ENCODE measurements at places on chromosomes 5 and 9.

- no peak for DNase-seq
These were observed 111.6 kb downstream of the CMYA5 start for GRCh38 chr5:79800979-79801827.

GRCh38 chr9:69058101-69058500, 22.5 kb downstream of the FXN start:
- no peak for DNase-seq

GRCh38 chr9:105554042-105554441, 3.9 kb upstream of the FKTN start:
- DNase-seq, result no peak

- no peak for DNase-seq
These were observed 904.5 kb downstream of the NR2F1-AS1 start for GRCh38 chr5:92676215-92677165.

GRCh38 chr5:75510417-75510835, 1.0 kb downstream of the CERT1 start:
- no peak for DNase-seq

GRCh38 chr5:147782110-147783028, at the start of gene JAKMIP2:
TSS of gene JAKMIP2 (minus strand) at chr5:147782728. CDS start at chr5:147671806, 110,922 bp downstream.
- DNase-seq, result peak; percentile 68

DNA sequence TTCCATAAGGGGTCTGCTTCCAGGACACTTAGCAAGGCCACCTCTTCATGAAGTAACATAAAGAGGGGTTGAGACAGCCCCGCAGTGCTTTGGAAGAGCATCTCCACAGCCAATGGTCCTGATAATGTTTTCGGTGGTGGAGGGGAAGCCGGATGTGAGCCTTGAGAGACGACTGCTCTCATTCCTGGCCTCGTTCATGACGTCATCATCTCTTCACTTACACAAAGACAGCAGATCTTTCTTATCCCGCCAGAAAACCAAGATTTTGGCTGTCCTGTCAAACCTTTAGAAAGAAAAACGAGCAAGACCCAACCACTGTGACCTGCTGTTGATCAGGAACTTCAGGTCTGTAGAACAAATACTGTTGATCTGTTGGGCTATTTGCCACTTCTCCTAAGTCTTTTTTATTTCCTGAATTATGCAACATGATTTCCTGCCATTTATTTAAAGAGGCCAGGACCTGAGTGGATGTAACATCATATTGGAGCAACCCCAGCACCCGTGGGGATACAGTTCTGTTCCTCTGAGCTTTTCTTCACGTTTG, 89.0 kb upstream of the IRX2 start:
- DNase-seq, result no peak

DNA sequence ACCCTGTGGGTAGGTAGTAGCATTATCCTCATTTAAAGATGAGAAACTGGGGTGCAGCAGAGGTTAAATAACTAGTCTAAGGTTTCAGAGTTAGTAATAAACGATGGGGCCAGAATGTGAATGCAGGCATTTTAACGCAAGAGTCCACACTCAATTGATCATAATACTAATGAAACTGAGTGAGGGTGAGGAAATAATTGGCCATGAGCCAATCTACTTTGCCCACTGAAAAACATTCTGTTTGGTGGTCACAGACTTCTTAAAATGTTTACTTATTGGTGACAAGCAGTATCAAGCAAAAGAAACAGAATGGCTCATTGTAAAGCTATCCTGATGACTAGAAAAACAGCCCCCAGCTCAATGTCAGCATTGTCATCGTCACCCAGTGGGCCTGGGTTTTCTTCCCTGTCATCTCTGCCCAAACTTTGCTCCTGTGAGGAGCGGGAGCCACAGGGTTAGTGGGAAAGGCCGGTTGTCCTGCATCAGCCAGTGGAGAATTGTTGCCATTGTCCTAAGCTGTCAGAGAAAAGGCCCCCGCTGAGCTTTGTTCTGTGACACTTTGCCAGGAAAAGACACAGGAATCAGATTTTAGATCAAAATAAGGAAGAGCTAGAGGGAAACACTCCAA, 77.3 kb upstream of the MAN2A1 start:
- no peak for DNase-seq

GRCh38 chr5:169290895-169291294, 10.0 kb downstream of the SLIT3 start:
- DNase-seq, result no peak

DNA sequence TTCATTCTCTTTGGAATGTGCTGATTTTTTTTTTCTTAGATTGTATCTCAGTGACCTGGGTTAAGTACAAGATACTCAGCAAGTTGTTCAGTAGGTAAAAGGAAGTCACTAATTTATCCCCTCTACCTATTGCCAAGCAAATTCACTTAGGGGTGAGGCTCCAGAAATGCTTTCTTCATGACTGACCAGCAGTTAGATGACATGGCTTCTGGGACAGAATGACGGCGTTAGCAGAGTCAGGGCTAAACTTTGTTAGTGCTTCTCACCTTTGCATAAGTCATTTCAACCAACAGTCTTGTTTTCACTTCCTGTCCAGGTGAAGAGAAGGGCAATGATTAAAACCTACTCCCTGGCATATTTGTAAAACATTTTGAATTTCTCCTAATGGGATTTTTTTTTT, 20.2 kb upstream of the MTAP start:
- DNase-seq, result no peak

GRCh38 chr5:14884062-14884612, 12.6 kb upstream of the ANKH start:
- no peak for DNase-seq

DNA sequence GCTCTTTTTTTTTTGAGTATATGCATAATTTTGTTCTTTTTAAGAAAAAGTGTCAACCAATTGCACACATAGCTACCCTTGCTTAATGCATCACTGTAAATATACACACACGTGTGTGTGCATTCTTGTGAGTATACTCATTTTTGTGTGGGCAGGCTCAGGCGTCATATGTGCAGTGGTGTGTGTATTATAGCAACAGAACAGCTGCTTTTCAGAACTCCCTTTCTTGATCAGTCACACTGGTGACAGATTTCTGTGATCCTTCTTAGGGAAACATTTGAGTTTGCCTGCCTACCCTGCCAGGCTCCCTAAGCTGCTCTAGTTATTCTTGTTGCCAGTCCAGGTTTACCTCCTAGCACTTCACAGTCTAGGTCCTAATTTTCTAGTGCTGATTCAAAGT, 287.0 kb upstream of the SEMA6A start:
- no peak for DNase-seq

DNA sequence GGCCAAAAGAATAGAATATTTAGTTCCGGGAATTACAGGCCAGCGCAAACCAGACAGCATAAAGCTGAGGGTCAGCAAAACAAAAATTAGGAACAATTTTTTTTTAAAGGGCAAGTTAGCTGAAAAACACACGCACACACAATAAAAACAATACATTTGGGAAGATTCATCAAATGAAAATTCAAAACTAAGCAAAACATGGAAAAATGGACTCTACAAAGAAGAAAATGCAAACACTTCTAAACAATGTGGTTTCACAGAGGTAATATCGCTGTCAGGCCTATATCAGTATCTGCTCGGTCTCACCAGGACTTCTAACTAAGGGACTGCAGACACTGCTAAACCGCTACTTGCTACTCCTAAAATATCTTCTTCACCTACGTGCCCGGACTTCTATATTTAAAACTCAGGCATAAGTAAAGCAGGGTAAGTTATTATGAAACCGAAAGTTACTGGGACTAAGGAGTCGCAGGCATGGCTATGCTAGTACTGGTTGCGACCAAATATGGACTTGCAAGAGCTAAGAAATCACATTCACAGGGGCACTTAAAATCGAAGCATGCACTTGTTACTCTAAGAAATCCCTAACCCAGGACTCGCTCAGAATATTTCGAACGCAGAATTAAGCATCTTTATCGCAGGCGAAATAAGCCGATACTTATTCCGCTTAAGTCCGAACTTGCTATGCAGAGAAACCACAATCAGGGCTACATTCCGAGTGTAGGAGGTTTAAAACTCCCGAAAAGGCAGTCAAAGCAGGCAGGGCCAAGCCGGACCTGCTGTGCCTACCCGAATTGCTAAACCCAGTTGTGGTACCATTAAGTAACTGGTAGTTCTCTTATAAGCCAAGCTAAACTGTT, 2.3 kb downstream of the ANXA2R start:
- no peak for DNase-seq

GRCh38 chr5:96885518-96886338, 9.4 kb downstream of the ERAP2 start:
- DNase-seq, result no peak

GRCh38 chr5:139378941-139379361, 4.1 kb downstream of the SLC23A1 start:
- no peak for DNase-seq

DNA sequence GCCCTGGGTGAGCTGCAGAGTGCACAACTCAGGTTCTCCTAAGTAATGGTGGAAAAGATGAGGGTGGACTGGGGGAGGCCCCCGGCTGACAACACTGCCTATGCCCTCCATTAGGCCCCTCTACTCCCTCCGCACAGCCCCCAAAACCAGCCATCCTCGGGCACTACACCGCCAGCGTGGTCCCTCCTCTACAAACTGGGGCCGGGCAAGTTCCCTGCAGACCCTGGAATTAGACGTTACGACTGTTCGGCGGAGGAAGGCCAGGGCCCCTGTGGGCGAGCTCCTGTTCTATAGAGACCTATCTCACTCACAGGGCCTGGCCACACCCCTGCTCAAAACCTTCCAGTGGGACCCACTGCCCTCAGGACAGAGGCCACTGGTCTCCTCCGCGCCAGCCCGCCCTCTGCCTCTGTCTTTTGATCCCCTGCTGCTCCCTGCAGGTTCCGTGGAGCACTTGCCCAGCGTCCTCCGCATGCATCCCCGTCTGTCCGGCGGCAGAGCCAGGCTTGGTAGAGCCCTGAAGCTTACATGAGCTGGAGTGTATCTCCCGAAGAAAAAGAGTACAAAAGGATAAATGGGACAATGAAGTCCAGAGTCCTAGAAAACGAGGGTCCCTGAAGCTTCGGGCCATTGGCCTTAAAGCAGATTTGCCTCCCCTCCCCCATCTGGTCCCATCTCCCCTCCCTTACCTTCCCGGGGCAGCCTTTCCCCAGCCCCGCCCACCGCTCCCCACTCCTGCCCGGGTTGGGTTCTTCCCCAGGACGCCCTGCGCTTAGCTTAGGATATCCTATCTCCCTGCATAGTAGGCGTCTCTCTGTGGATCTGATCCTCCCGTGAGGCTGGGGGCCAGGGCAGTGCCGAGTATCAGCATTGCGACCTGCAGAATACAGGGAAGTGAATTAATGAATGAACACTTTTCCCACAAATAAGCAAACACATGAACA, 71.3 kb downstream of the HRH2 start:
- DNase-seq, result no peak

DNA sequence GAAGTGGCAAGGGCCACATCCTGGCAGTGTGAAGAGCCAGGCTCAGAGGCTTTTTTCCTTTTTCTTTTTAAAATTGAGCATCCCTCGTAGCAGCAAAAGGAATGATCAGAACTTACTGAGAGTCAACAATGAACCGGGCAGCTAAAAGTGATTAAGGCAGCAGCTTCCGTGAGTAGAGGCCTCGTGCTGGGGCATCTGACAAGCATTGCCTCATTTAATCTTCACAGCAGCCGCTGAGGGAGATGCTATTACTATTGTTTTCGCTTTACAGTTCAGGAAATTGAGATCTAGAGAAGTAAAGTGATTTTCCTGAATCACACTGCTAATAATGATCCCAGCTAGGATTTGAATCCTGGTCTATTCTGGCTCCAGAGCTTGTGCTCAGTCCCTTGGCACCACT, 30.7 kb upstream of the PTGS1 start:
- no peak for DNase-seq

- no peak for DNase-seq
These were observed 640 bp downstream of the TRIM32 start for GRCh38 chr9:116687754-116688135.

DNA sequence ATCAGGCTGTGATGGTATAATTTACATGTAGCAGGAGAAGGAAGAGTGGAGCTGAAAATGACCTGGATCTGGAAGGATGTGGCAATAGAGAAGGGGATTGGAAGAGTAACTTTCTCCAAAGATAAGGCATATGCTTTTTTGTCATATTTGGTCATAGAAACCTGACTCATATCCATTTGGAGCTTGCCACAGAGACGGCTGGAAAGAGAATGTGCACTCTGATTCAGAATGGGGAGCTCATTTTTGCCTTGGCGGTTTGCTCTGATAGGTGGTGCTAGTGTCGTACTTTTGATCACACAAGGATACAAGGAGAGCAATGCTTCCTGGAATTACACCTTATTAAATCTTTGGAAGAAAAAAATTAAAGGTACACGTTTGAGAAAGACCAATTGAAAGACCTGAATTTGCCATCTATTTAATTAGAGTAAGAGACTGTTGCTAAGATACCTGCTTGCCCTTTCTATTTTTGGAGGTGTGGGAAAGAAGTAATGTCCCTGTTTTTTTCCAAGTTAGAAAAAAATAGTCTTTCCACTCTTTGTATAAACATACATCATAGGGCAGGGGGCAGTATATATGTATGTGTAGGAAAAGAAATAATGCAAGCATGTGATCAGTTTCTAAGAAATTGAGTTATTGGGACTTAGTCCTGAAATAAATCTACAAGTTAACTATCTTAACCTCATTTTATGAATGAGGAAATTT, 5.4 kb downstream of the LSM11 start:
- no peak for DNase-seq

GRCh38 chr5:143759396-143760130, 52.4 kb upstream of the HMHB1 start:
- no peak for DNase-seq

DNA sequence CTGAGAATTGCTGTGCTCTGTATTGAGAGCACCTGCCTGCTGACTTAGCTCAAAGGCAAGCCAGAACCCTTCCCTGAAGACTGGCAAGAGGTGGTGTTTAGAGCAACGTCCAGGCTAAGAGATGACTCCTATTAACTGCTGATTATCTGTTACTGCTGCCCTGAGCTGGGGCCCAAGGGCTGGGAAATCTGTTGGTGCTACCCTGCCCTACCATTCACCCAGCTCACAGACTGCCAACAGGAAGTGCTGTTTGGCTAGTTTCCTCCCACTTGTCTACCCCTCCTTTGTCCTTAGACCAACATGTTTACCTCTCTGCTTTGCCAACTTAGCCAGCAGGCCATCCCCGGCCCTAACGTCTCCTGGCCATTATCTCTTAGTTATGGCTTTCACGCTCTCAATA, 6.9 kb downstream of the RAB24 start:
- DNase-seq, result no peak

DNA sequence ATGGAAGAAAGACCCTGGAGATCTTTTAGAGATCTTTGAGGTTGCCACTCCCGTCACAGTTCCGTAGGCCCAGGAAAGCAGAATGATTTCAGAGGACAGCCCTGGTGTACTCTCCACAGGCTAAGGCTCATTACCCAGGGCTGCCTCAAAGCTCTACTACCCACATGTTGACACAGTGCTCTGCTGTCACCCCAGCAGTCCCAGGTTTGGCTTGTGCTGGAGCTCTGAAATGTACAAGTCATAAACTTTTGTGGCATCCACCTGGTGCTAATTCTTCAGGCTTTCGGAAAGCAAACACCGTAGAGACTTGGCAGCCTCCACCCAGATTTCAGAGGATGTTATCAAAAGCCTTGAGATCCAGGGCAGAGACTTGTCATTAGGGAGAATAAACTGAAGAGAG, 136.5 kb downstream of the MTRR start:
- DNase-seq, result no peak

GRCh38 chr9:79682076-79682736, 110.4 kb downstream of the TLE4 start:
- DNase-seq, result no peak

GRCh38 chr9:69760278-69760610, 433 bp upstream of the PTAR1 start:
- no peak for DNase-seq

GRCh38 chr9:129776566-129776937, 23.7 kb upstream of the PTGES start:
- DNase-seq, result no peak

All from stimulated activated CD8-positive, alpha-beta memory T cell treated with anti-CD3 and anti-CD28 coated beads, Interleukin-7, amount 100 ng/mL, for 24 hours (primary cell).